ENCODE measurements at places on chromosomes 5 and 9. TPM values are rescaled to one million over a fixed set of nuclear protein-coding genes. Genes with fewer than 3 reads are reported as not detected.

The ADCY2 gene
- not detected for polyA plus RNA-seq

The S1PR3 gene
- polyA plus RNA-seq: 30.6 TPM

The TNC gene
- not detected for polyA plus RNA-seq

The SMC5 gene
- polyA plus RNA-seq: 4.9 TPM

- H3K27me3 ChIP-seq: no peaks in the 10 kb centered on the region
- no peaks in the 10 kb centered on the region for H3K36me3 ChIP-seq
- H3K4me1 ChIP-seq: no peaks in the 10 kb centered on the region
- H3K27ac ChIP-seq: no peak overlapping the region
These were observed 191.9 kb upstream of the SEMA6A start for GRCh38 chr5:116766470-116766947.

DNA sequence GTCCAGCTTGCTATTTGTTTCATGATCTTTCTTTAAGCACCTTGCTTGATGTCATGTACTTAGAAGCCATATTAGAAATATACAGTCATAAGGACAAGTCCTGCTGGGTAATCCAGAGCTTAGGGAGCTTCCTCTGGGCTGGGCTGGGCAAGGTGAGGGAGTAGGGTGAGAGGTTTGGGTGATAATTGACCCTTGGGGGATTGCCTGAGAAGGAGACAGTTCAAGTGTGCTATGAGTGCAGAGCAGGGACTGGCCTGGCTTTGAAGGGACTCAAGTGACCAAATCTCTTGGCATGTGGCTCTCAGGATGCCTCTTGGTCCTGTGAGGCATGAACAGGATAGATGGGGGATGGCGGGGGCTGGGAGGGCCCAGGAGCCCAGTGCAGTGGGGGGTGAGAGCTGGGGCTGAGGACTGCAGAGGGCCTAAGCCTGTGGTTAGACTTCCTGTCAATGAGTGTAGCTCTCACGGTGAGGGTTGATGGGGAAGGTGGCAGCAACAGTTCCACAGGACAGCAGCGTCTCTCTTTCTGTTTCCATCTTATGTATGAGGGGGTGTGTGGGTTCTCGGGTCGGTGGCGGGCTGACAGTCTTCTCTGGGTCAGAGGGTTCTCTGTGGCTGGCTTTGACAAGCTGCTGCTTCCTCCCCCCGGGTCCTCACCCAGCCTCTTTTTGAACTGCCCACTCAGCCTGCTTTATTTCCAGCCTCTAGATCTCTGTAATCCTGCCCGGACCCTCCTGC is 53.5 kb downstream of the RGS3 start:
- peaks cover 9% of the 10 kb centered on the region for H3K4me1 ChIP-seq
- no peaks in the 10 kb centered on the region for H3K36me3 ChIP-seq
- no peak overlapping the region for H3K27ac ChIP-seq

DNA sequence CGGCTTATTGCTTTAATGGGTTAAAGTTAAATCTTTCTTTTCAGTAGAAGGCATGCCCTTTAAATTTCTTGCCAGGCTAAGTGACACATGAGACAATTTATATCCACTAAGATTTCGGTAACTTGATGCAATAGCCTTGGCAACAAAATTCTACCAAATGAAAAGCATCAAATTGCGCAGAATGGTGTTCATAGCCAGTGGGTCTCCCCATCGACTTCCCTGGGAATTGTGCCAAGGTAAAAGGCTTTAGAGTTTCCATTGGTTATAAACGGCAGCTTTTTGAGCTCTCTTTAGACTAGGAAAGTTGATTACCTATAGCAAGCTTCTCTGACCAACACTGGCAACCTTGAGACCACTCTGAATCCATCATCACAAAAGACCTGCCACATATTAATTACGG is 358.4 kb downstream of the ARRDC3 start:
- no peaks in the 10 kb centered on the region for H3K36me3 ChIP-seq
- no peak overlapping the region for H3K27ac ChIP-seq
- DNase-seq: no peak
- no peaks in the 10 kb centered on the region for H3K4me1 ChIP-seq

- peaks cover 13% of the 10 kb centered on the region for H3K4me1 ChIP-seq
- no peak overlapping the region for H3K4me3 ChIP-seq
- no peaks in the 10 kb centered on the region for H3K36me3 ChIP-seq
- H3K27me3 ChIP-seq: no peaks in the 10 kb centered on the region
- H3K27ac ChIP-seq: peak overlapping the region; percentile 9
- peak; percentile 30 for DNase-seq
These were observed 113.7 kb downstream of the KLHL3 start for GRCh38 chr5:137621861-137622823.

DNA sequence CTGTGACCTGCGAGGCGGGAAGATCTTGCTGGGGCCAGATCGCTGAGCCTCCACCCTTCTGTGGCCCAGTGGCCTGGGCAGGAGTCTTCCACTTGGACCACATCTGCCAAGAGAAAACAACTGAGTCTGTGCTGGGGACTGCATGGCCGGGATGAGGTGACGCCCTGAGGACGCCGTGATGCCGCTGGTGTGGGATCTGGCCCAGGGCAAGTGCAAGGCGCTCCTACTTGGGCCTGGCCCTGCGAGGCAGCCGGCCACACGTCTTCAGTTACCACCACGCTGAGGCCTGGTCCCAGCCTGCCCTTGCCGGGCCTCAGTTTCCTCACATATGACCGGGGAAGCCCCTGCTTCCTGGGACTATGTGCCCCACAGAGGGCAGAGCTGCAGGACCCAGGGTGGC is 133.4 kb downstream of the SLC25A46 start:
- no peaks in the 10 kb centered on the region for H3K36me3 ChIP-seq
- no peaks in the 10 kb centered on the region for H3K4me1 ChIP-seq
- H3K27ac ChIP-seq: no peak overlapping the region
- no peak overlapping the region for H3K4me3 ChIP-seq
- DNase-seq: no peak

DNA sequence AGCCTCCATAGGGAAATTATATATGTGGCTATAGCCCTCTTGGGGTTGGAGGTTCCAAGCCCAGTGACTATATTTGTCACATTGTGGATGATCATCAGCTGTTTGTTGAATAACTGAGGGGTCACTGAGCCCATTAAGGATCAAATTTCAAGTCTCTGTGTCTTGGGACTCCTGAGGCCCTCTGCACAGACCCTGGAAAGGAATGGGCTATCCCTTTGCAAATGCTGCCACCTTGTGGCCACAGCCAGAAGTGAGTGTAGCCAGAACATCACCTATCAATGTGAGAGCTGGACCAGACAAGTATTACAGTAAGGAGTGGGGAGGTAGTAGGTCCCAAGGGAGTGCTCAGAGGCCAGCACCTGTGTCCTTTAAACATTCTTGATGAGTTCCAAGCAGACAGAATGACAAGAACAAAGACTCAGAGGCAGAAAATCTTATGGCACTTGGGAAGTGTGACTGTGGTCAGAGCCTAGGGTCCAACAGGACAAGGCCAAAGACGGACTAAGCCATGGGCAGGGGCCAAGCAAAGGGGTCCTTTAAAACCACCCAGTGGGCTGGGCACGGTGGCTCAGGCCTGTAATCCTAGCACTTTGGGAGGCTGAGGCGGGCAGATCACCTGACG is 8.2 kb downstream of the RPP25L start:
- no peaks in the 10 kb centered on the region for H3K36me3 ChIP-seq
- peak; percentile 71 for DNase-seq
- H3K27ac ChIP-seq: no peak overlapping the region

DNA sequence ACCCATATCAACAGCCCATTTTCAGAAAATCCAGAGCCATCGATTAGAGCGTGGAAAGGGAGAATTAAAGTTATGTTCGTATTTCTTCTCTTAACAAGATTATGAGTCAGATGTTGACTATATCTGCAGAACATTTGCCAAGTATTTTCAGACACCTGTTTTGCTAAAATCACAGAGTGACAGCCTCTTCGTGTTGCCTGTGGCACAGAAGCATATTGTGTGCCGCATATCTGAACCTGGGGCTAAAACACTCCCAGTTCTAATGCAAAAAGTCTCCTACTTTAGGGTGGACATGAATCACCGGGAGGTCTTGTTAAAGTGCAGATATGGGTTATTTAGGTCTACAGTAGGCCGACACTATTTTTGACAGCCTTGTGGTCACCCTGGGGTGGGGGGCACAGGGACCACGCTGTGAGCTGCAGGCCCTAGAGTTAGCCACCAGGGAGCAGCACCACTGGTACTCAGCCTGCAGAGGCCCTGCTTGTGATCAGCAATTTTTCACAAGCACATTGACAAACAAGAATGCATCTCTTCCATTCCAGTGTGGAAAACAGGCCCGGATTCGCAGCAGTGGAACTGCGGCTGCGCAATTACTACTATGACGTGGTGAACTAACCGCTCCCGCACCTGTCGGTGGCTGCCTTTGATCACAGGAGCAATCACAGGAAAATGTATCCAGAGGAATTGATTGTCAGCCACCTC is 93.5 kb downstream of the SYK start:
- H3K27ac ChIP-seq: no peak overlapping the region
- H3K4me3 ChIP-seq: no peak overlapping the region
- no peaks in the 10 kb centered on the region for H3K4me1 ChIP-seq
- H3K36me3 ChIP-seq: peaks cover 100% of the 10 kb centered on the region

DNA sequence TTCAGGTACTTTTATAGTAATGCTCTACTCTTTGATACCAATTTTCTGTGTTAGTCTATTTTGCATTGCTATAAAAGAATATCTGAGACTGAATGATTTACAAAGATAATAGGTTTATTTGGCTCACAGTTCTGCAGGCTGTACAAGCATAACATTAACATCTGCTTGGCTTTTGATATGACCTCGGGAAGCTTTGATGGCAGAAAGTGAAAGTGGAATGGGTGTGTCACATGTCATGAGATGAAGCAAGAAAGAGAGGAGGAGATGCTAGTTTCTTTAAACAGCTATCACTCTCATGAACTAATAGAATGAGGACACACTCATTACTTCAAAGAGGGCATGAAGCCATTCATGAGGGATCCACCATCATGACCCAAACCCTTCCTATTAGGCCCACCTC is 270.9 kb upstream of the IL12B start:
- no peaks in the 10 kb centered on the region for H3K36me3 ChIP-seq
- DNase-seq: peak; percentile 10
- H3K4me1 ChIP-seq: no peaks in the 10 kb centered on the region
- H3K27ac ChIP-seq: no peak overlapping the region
- H3K4me3 ChIP-seq: no peak overlapping the region
- H3K27me3 ChIP-seq: no peaks in the 10 kb centered on the region

GRCh38 chr9:6876195-6876894 is 118.6 kb downstream of the KDM4C start:
- H3K27me3 ChIP-seq: no peaks in the 10 kb centered on the region
- no peak for DNase-seq
- H3K27ac ChIP-seq: no peak overlapping the region
- no peak overlapping the region for H3K4me3 ChIP-seq
- H3K36me3 ChIP-seq: peaks cover 6% of the 10 kb centered on the region
- H3K4me1 ChIP-seq: peaks cover 7% of the 10 kb centered on the region

DNA sequence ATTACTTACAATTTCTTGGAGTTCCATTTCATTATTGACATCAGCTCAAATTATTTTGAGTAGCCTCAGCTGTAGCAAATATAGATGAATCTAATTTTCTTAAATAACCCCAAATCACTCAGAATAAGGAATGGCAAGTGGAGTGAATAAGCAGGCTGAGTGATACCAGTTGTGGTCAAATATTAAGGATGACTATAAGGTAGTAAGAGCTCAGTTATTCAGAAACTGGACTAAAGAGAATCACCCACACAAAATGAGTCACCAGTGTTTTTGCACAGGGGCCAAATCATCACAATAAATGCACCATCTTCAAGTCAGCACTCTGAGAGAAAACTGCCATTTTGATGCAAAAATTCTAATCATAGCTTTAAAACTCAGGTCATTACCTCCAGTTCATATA is 128.9 kb upstream of the TARS1 start:
- H3K36me3 ChIP-seq: no peaks in the 10 kb centered on the region
- no peaks in the 10 kb centered on the region for H3K4me1 ChIP-seq
- no peak overlapping the region for H3K4me3 ChIP-seq
- DNase-seq: no peak
- no peaks in the 10 kb centered on the region for H3K27me3 ChIP-seq

DNA sequence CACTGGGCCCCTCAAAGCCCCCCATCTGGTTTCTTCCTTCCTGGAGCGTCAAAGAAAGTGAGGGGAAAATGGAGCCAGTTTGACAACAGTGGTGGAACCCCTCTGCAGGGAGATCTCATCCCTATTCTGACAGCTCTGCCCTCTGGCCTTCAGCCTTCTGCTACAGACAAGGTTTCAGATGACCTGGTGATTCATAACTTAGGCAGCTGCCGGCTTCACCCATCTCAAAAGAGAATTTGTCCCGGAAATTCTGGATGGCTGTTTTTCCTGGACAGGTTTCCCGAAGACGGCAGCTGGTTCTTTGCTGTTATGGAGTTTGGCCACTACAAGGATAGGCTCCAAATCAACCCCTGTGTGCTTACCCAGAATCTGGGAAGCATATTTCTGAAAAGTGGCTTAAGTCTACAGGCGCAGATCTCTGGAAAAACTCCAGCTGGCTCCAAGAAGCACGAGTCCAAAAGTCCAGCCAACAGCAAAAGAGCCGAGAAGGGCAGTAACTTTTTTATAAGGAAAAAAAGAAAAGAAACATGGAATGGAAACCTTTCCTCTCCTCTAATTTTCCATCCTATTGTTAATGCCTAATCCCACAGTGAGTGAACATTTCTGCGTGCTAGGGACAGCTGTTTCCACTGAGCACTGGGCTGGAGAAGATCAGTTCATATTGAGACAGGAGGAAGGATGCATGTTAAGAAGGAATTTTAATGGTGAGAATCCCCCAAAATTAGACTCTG is 54.5 kb downstream of the ZNF366 start:
- peaks cover 11% of the 10 kb centered on the region for H3K4me1 ChIP-seq
- no peak for DNase-seq
- peaks cover 19% of the 10 kb centered on the region for H3K36me3 ChIP-seq
- H3K4me3 ChIP-seq: no peak overlapping the region

GRCh38 chr5:19977099-19977498 is 10.9 kb downstream of the CDH18 start:
- no peak overlapping the region for H3K27ac ChIP-seq
- H3K36me3 ChIP-seq: no peaks in the 10 kb centered on the region
- H3K4me3 ChIP-seq: no peak overlapping the region
- H3K27me3 ChIP-seq: no peaks in the 10 kb centered on the region
- no peak for DNase-seq

GRCh38 chr9:133664173-133665050 is 28.2 kb downstream of the DBH start:
- H3K27me3 ChIP-seq: peaks cover 10% of the 10 kb centered on the region
- DNase-seq: no peak
- no peaks in the 10 kb centered on the region for H3K36me3 ChIP-seq
- H3K4me3 ChIP-seq: no peak overlapping the region

DNA sequence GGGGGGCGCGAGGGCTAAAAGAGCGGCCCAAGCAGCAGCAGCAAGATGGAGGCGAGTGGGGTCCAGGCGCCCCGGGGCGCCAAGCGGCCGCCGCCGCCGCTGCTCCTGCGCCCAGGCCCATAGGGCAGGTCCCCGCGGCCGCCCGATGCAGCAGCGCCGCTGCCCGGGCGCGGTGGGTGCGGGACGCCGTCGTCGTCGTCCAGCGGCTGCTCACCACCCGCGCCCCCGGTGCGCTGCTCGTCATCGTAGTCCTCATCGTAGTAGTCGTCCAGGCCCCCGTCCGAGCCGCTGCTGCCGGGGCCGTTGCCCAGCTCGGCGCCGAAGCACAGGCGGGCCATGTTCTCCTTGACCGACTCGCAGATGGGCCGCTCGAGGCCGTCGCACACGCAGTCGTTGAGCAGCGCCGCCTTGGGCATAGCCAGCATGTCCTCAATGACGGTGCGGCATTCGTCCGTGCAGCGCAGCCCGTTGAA is 1.5 kb downstream of the GAS1 start:
- H3K36me3 ChIP-seq: no peaks in the 10 kb centered on the region
- H3K27me3 ChIP-seq: peaks cover 55% of the 10 kb centered on the region
- peaks cover 34% of the 10 kb centered on the region for H3K4me1 ChIP-seq
- H3K27ac ChIP-seq: no peak overlapping the region
- no peak for DNase-seq

GRCh38 chr5:74736759-74737158 is 30.2 kb downstream of the GFM2 start:
- no peak overlapping the region for H3K4me3 ChIP-seq
- no peaks in the 10 kb centered on the region for H3K4me1 ChIP-seq
- peaks cover 97% of the 10 kb centered on the region for H3K36me3 ChIP-seq
- DNase-seq: no peak
- no peak overlapping the region for H3K27ac ChIP-seq

Measured in CD14-positive monocyte (primary cell).